ENCODE measurements at places on chromosomes 12 and 14.

GRCh38 chr14:90658541-90658967 lies 157.7 kb downstream of the TTC7B start:
- no peak for DNase-seq

DNA sequence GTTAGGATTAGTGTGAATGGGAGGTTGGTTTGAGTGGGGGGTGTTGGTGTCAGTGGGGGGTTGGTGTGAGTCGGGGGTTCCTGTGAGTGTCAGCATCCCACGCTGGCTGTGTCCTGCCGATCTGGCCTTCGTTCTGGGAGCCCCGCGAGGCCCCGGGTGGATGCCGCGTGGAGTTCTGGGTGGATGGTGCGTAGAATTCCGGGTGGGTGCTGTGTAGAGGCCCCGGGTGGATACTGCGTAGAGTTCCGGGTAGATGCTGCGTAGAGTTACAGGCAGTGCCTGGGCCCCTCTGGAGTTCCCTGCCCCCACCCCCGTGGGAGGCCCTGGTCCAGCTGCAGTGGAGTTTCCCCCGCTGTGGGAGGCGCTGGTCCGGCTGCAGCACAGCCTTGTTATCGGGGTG lies 8.7 kb downstream of the NOC4L start:
- DNase-seq: no peak

DNA sequence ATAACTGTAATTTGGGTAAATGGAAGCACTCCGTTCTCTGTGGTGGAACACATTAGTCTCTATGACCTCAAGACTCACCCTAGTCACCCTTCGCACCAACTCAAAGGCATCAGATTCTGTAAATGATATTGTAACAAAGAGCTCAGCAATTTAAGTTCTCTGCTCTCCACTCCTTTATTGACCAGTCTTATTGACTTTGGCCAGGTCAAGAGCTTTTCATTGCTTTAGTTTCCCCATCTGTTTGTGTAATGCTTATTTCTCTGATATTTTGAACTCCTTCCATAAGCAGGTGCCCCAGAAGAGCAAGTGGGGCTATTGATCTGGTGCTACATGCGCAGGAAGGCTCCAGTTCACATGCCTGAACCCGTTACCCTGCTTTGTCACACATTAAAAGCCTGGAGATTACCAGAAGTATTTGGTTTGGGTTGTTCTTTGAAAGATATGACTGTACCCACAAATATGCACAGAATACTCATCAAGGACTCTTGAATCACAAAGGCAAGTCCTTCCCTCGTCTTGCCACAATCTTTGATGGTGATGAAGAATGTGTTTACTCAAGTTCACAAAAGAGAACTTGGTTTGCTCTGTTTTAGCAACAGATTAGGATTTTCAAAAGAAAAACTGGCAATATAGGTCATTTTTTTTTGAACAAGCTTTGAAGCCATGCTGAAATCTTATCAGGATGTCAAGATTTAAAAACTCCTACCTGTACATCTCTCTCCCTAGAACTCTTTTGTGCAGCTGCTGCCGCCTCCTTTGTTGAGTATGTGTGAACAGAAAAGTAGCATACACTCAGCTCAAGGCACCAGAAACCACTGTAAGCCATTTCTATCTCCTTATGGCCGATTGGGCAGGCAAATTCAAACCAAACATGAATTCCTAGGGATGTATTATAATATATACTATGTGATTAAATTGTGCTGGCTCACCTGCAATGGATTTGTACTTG lies 193.9 kb downstream of the BCAT1 start:
- DNase-seq: no peak

DNA sequence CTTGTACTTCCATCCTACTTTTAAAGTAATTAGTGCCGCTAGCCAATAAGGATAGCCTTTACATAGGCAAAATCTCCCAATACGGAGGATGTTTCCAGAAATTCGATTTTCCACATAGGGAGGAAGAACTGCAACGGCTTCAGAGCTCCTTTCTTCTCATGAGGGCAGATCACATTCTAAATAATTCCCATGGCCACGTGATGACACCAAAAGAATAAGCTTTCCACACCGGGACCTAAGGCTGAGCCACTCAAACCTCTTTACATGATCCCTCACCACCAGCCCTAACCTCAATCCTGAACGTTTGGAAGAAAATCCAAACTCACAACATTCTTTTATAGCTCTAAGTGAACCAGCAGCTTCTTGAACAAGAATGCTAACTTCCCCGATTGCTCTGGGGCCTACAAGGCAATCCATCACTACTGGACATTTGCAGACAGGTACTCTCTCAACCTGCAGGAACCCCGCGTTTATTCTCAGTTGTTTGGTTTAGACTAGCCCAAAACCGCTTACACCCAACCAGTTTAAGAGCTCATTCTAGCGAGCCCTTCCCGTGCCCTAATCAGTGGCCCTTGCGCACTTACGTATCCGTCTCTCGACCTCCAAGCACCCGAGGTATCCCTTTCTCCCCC lies 884 bp downstream of the CAPRIN2 start:
- DNase-seq: no peak

DNA sequence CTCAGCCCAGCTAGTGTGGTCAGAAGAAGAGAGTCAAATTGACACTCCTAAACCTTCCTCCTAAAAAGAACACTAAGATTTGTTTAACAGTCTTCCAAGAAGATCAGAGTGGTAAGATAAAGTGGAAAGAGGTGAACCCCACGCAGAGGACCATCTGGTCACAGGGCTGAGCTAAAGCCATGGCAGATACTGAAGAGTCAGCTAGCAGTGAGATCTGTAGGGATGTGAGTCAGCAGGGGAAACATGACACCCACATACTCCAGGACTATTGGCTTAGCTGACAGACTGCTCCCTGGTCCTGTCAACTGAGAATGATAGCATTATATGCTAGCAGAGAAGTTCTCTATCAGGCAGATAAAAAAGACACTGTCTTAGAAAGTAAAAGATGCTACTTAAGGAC lies 269.4 kb upstream of the ALG10 start:
- no peak for DNase-seq

DNA sequence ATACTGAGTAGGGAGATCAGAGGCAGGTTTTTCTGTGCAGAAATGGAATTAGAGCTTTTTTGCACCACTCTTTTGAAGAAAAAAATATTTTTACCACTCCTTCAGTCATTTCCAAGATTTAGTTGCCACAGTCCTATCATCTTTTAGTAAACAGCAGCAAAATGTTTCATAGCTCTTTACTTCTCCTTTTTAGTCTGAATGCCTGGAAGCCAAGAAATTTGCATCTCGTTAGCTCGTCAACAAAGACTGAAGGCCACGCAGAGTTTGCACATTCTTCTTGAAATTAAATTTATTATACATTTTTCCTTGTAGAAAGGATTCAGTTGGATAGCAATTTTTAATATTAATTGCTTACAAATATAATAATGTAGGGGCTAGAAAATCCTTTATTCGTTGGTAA lies 544.5 kb upstream of the ATP2B1 start:
- DNase-seq: no peak

DNA sequence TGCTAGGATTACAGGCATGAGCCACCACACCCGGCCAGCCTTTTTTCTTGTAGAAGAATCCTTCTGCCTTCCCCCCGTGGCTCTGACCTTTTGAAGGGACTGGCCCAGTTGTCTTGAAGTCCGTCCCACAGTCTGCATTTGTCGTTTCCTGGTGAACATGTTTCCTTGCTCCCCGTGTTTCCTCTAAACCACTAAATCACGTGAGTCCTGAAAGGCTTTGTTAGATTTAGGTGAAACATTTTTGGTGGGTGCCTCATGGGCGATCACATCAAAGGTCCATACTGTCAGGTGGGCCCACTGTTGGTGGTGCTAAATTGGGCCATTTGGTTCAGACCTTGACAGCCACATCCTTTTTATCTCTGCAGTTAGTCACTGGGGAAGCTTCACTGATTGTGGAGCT lies 26.3 kb downstream of the MLXIP start:
- no peak for DNase-seq

- no peak for DNase-seq
Observed at GRCh38 chr12:107661830-107662229, 23.8 kb upstream of the PWP1 start.

- DNase-seq: no peak
Observed at GRCh38 chr14:70802379-70802778, 6.9 kb downstream of the MAP3K9 start.

Data from GF-D8 (cell line).